ENCODE measurements at places on chromosomes 3 and 15. TPM values are rescaled to one million over a fixed set of nuclear protein-coding genes. Genes with fewer than 3 reads are reported as not detected.

Gene EXOG
- total RNA-seq: 3.7 TPM

Gene IGSF11
- 0.08 TPM for total RNA-seq

Gene TGM4
- total RNA-seq: not detected

Gene GOLGA8G
- total RNA-seq: not detected

GRCh38 chr15:59762558-59762957, 73.4 kb upstream of the BNIP2 start:
- DNase-seq: no peak

GRCh38 chr3:19148768-19149091, 420 bp downstream of the KCNH8 start:
- DNase-seq: no peak

DNA sequence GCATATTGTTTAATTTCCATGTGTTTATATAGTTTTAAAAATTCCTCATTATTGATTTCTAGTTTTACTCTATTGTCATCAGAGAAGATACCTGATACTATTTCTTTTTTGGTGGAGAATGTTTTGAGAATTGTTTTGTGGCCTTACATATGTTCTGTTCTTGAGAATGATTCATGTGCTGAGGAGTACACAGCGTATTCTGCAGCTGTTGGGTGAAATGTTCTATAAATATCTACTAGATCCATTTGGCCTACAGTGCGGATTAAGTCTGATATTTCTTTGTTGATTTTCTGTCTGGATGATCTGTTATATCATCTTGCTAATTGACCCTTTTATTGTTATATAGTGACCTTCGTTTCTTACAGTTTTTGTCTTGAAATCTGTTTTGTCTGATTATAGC, 109.7 kb downstream of the UBE2E2 start:
- DNase-seq: no peak

DNA sequence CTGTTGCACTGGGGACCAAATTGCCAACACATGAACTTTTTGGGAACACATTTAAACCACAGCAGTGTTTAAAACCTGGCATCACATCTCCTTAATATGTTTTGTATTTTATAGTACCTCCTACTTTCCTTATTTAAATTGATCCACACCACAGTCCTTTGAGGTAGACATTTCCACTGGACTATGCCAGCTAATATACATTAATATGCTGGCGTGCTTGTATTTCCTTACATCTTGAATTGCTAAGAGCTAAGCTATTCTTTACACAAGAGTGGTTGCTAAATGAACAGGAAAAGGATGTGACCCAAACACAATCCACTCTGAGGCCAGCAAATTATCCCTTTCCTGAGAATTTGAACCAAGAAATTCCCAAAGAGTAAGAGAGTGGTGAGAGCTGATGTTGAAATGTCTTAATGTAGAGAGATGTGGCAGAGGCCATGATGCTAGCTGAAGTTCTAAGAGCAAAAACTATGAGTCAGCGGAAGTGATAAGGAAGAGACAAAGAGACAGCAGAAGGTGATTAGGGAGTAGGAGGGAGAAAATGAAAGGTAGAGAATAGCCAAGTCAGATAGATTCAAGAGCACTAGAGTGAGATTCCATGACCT, 131.2 kb downstream of the CD47 start:
- no peak for DNase-seq

GRCh38 chr3:157204431-157204830, 44.5 kb upstream of the CCNL1 start:
- no peak for DNase-seq

DNA sequence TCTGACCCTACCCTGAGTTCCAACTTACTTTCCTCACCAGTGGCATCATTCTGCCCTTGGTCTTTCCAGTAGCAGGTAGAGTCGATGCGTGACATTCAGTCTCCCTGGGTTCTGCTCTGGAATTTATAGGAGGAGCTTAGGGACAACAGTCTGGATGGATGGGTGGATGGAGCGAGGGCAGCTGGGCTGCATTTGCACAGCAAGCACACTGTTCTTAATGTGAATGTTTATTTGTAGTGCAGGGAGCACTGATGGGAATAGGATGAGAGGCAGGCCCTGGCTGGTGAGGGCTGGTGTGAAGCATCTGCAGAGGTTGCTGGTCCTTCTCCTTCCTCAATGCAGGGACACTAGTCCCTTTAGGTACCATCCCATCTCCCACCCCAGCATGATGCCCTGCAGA, 176.2 kb downstream of the EPHB1 start:
- DNase-seq: no peak

DNA sequence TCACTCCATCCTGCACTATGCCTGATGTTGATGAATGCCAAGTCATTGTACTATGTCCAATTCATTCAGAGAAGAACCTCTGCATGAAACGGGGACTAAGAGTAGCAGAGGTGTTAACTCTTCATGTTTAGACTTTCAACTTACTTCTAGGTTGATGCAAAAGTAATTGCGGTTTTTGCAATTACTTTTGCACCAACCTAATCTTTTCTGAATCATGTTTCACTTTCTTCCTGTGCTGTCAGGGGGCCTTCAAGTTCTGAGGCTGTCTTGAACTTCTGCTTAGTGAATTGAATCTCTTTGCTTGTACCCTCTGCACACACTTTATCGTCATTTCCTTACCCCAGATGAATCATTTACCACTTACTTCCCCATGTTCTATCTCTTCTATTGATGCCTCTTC, 636.2 kb downstream of the NAALADL2 start:
- no peak for DNase-seq

- DNase-seq: no peak
Measured at GRCh38 chr3:73498764-73499622, 125.7 kb downstream of the PDZRN3 start.

DNA sequence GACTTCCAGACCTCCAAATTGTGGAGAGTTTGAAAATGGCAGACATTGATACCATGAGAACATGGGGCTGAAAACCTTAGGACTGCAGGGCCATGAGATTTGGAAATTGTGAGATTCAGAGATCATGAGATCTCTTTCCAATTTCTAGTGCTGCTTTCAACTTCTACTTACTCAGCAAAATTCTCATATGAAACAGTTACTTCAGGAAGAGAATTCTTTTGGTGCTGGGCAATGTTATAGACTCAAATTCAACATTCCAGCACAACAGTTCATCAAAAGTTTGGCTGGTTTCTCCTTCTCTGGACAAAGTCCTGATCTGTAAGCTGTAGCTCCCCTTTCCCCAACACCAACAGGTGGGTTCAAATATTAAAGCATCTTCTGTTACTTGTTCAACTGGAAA, 506.9 kb upstream of the NECTIN3 start:
- DNase-seq: no peak

DNA sequence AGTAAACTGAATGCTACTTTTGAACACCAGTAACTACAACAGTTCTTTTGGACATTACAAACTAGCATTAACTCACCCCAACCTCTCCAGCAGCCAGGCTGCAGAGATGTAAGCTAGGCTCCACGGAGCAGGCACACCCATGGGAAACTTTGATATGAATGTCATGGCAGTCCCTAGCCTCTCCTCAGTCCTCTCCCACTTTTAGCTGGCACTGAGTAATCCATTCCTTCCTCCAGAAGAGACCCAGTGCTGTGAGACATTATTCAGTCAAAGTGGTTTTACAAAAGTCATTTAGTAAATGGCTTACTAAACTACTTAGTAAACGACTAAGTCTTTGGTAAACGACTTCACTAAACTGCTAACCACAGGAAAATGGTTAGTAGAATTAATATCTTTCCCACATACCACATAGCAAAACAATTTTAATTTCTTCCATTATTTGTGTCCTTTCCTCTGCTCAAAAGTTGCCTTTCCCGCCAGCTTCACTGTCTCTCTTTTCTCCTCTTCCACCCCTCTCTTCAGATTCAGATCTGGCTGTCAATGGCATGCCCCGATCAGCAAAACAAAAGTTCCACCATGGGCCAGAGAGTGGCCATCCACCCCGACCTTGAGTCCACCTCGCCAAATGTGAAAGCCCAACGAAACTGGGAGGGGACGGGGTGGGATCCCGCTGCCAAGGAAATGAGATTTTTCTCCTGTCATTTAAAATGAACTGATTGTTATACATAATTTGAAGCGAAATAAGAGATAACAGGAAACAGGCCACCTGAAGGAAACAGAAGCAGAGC, 67.5 kb upstream of the TJP1 start:
- DNase-seq: no peak

GRCh38 chr3:148534089-148534988, 163.4 kb upstream of the AGTR1 start:
- no peak for DNase-seq

GRCh38 chr15:80643431-80643951, 51.6 kb upstream of the ABHD17C start:
- DNase-seq: no peak

DNA sequence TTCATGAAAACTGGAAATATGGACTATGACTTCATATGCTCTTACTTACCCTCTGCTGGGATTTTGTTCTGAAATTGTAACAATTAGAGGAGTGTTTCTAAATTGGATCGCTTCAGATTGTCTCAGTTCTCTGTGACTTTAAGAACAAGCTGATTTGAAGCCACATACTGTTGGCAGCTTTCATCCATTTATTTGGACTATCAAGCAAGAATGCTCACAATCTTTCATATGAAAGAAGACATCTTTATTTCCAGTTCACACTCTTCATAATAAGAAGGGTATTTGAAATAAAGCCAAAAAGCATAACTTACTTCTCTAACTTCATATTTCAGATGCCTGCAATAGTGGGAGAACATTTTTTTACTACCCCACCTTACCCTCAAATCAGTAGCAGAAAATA, 491.6 kb upstream of the TPRG1 start:
- no peak for DNase-seq

- DNase-seq: no peak
Measured at GRCh38 chr3:43764471-43764870, 73.7 kb downstream of the ABHD5 start.

- no peak for DNase-seq
Measured at GRCh38 chr3:28244491-28244890, 3.1 kb downstream of the CMC1 start.

- no peak for DNase-seq
Measured at GRCh38 chr15:96888764-96889163, 558.3 kb downstream of the NR2F2 start.

DNA sequence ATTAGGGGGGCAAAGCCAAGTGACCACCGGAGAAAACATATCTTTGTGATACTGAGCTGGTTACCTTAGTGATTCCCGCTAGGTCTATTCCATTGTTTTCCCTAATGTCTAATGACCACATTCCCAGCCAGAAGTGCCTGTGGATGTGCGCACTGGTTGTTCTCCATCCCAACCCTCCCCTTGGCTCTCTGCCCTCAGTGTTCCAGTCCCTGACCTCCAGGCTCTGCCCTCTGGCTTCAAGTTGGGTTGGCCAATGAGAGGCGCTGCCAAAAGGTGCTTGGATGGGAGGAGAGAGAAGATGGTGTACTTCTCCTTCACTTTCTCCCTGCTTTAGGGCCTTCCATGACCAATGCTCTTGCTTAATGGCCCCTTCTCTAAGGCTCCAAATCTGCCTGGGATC, 2.4 kb downstream of the COLQ start:
- peak; percentile 48 for DNase-seq

Data from left lobe of liver (tissue), 2 donors.